Activated T-helper 9 cell treated with anti-CD3 and anti-CD28 coated beads, Interleukin-2, amount 50 U/mL, for 16 hours (primary cell): ENCODE measurements at places on chromosomes 1 and 21.

- no peak for DNase-seq
Observed at GRCh38 chr1:207067665-207068064, 14.6 kb downstream of the PFKFB2 start.

DNA sequence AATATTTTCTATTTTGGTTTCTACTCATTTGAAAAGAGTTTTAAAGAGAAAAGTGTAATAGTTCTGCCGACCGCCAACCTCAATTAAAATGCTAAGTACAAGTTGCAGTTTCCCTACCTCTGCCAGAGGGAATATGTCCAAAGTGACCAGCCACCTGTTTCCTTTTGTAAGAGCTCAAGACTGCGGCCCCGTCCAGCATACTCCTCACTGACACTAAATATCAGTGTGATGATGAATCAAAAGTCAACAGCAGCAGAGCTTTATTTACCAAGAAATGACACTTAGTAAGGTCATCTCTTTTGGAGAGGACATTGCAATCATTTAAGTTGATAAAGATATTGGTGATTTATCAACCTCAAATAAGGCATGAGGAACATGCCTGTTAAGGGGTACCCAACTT, 57.4 kb upstream of the NRIP1 start:
- no peak for DNase-seq

DNA sequence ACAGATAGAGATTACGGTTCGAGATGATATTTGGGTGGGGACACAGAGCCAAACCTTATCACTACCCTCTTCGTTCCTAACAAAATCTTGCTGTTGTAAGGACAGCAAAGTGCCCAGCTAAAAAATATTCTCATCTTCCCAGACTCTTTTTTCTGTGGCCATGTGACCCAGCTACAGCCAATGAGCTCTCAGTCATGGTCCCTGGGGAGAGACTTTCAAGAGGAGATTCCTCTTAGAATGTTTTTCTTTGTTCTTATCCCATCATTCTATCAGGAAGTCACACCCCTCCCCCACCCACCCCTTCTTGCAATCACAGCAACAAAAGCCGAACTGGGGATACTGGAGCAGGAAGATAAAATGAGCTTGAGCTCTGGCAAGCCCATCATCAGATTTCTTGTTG, 247.1 kb downstream of the CHRM3 start:
- DNase-seq: no peak

GRCh38 chr21:15929536-15929935, 199.8 kb downstream of the USP25 start:
- no peak for DNase-seq

- DNase-seq: no peak
Observed at GRCh38 chr1:198447468-198447867, 93.0 kb downstream of the ATP6V1G3 start.

DNA sequence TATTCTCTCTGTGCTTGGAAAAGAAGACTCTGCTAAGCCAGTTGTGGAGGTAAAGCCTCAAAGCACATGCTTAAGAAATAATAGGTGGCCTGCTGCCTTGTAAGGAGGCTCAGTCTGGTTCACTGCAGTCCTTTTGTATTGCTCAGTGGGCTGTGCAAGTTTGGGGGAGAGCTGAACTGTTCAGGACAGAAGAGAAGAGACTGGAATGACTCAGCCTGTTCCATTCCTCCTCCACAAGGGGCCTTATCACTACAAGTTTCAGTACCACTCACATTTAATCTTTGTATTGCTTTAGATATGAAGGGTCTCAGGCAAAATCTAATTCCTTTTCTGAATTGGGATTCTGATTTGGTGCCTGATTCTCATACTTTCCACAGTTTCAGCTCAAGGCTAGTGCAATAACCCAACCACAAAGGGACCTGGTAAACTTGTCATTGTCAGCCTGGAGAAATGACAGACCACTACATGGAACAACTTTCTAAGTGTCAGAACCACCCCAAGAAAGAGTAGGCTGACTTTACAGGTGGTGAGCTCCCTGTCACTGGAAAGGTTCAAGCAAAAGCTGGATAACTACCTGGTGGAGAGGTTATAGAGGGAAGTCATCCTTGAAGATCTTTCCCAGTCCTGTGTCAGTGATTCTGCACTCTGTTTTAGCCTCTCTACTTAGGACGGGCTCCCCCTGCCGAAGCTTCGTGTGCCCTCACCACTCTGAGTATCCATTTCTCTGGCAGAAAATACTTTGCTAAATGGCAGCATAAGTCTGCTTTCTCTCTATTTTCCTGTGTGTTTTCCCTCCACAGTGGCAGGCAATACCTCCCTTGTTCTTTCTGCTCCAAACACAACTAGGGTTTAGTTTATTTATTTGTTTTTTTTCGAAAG, 162.9 kb upstream of the GJB5 start:
- no peak for DNase-seq

- DNase-seq: no peak
Observed at GRCh38 chr1:228963795-228964177, 228.5 kb downstream of the RHOU start.

- no peak for DNase-seq
Observed at GRCh38 chr21:31903896-31904295, 31.1 kb downstream of the HUNK start.

- DNase-seq: no peak
Observed at GRCh38 chr1:115365738-115366137, 27.7 kb upstream of the NGF start.

DNA sequence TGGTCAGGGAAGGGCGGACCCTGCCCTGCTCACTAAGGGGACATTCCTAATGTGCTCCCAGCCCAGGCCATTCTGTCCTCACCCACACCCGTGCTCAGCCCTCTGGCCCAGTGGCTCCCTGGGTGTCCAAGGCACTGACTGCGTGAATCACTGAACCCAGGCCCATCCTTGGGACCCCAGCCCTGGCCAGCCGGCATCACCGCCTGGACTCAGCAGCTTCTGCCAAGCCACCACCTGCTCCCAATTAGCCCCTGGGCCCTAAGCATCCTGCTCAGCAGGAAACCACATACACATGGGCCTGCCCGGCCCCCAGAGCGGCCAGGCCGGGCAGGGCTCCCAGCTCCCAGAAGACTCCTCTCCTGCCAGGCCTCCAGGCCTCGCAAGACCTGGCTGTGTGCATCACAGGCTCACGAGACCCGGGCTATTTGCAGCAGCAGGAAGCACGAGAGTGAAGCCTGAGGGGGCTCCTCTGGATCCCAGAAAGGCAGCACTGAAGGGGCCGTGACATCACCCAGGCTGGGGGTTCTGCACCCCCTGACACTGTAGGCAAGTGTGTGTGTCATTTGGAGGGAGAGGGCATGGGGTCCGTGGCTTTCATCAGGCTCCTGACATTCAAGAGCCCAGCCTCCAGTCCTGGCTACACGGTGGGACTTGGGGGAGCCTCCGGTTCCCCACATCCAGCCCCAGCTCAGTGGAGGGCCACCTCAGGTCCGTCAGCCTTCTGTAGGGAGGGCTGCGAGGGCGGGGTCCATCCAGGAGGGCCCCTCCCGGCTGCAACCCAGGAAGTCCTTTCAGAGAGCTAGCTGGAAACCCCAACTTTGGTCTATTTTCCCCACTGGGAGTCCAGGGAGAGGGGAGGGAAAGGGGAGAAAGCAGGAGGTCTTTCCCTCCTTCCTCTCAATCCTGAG, 1.6 kb downstream of the MFAP2 start:
- no peak for DNase-seq

DNA sequence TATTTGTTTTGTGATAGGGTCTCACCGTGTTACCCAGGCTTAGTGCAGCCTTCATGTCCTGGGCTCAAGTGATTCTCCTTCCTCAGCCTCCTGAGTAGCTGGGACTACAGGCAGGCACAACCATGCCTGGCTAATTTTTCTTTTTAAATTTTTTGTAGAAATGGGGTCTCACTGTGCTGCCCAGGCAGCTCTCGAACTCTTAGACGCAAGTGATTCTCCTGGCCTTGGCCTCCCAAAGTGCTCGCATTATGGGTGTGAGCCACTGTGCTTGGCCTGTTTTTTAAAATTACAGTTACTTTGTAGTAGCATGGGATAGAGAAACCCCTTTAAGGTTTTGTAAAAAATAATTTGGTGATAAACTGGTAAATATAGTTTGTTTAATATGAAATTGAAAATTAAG, 69.9 kb downstream of the RPS6KC1 start:
- no peak for DNase-seq

- DNase-seq: no peak
Observed at GRCh38 chr1:154808261-154808908, 61.7 kb downstream of the KCNN3 start.

GRCh38 chr1:231192620-231193163, 30.8 kb downstream of the TRIM67 start:
- DNase-seq: no peak

GRCh38 chr1:202844935-202845334, 34.2 kb downstream of the PCAT6 start:
- DNase-seq: no peak

GRCh38 chr1:151062741-151063371, 2.7 kb downstream of the MLLT11 start:
- no peak for DNase-seq

DNA sequence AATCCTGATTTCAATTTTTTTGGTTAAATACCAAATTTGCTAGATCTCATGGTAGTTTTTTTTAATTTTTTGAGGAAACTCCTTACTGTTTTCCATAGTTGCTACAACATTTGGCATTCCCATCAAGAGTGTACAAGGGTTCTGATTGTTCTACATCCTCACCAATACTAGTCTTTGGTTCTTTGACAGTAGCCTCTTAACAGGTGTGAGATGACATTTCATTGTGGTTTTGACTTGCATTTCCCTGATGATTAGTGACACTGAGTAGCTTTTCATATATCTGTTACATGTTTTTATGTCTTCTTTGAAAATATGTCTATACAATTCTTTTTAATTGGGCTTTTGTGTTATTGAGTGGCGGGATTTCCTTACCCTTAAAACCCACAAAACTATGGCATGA, 20.9 kb upstream of the RGS13 start:
- no peak for DNase-seq

DNA sequence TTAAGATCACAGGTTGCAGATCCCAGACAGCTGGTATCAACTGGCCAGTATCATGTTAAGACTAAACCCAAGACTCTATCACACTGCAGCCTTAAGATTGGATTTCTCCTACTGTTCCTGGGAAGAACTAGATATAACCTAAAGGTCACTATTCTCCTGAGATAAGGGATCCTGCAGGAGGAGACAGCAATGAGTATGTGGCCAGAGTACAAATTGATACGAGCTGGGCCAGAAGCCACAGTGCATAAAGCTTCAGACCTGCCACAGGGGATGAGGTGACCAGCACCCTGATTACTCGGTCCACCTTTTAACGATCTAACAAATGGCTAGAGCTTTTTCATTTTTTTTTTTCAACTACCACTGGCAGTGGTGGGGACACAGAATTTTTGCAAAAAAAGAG, 31.0 kb downstream of the HSD3B1 start:
- no peak for DNase-seq

DNA sequence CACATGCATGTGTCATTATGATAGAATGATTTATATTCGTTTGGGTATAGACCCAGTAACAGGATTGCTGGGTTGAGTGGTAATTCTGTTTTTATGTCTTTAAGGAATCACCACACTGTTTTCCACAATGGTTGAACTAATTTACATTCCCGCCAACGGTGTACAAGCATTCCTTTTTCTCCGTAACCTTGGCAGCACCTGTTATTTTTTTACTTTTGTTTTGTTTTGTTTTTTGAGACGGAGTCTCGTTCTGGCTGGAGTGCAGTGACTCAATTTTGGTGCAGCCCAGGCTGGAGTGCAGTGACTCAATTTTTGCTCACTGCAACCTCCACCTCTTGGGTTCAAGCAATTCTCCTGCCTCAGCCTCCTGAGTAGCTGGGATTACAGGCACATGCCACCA, 8.5 kb upstream of the S100B start:
- DNase-seq: no peak

DNA sequence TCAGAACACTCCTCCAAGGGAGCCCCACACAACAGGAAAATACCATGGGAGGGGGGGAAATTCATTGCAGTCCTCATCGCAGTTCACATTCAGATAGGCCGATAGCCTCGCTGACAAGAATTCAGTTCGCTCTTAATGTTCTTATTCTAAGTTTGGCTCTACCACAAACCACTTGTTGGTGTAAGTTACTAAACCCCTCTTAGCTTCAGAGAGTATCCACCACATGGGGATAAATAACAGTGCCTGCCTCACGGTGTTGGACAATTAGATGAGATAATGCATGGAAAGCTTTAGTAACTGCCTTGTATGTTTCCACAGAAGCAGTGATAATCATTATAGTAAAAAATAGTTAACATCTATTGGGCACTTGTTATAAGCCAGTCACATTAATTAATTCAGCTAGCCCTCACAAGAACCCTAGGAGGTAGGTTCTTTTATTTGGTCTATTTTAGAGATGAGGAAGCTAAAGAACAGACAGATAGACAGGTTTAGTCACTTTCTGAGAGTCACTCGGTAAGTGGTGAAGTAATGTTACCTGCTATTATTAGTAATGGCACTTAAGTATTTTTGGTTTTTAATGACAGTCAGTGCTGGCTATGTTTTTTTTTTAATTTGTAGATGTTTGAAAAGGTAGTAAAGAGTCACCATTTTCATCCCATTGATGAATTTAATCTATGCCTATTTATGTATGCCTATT, 10.1 kb downstream of the VAV3 start:
- DNase-seq: no peak

GRCh38 chr21:14572204-14572780, 26.2 kb upstream of the SAMSN1 start:
- DNase-seq: no peak

DNA sequence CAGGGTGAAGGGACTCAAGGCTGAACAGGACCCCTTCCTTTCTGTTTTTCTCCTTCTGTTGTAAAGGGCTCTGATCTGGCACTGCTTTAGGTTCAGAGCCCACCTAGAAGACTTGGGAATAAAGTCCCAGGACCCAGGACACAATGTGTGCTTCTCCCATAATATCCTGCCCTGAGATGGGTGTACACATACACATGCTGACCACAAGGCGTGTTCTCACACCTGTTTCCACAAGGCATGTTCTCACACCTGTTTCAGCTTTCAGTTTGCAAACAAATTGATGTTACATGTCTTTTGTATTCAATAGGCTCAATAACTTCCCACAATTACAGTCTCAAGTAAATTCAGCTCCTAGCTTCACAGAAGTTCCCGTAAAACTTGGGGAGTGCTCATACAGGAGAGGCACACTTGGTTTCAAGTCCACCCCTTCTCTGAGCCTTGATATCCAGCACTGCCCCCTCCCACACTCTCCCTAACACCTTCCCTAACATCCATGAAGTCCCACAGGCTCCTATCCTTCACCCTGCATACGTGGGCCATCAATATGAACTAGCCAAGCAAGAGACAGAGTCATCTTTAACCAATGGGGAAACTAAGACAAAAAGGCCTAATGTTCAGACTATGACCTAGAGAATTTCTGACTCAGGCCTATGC, 41.7 kb downstream of the ERI3 start:
- no peak for DNase-seq

GRCh38 chr1:243471026-243471685, 215.3 kb downstream of the SDCCAG8 start:
- DNase-seq: no peak

GRCh38 chr1:27884006-27884954, 11.9 kb downstream of the THEMIS2 start:
- DNase-seq: no peak

GRCh38 chr1:216793303-216793702, 70.1 kb upstream of the ESRRG start:
- no peak for DNase-seq
